Cerebellar nuclear complex (tissue), 1 donor: ENCODE measurements at places on chromosomes 1 and 21.

DNA sequence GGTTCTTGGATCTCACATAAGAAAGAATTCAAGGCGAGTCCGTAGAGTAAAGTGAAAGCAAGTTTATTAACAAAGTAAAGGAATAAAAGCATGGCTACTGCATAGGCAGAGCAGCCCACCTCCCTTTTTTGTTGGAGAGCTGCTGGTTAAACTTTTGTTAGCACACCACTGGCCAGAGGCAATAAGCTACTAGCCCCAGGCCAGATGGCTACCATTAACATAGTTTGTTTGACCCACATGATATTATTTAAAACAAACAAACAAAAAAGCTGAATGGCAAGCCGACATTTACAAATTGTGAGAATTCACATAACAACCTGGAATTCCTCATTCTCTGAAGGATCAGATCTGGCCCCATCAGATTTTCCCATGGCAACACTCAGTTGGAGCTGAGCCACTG lies 19.1 kb upstream of the PAXBP1 start:
- DNase-seq, result no peak

- no peak for DNase-seq
Measured at GRCh38 chr1:76105372-76105771, 30.8 kb downstream of the ST6GALNAC3 start.

GRCh38 chr1:195251900-195252299 lies 1356.3 kb downstream of the KCNT2 start:
- DNase-seq, result no peak

DNA sequence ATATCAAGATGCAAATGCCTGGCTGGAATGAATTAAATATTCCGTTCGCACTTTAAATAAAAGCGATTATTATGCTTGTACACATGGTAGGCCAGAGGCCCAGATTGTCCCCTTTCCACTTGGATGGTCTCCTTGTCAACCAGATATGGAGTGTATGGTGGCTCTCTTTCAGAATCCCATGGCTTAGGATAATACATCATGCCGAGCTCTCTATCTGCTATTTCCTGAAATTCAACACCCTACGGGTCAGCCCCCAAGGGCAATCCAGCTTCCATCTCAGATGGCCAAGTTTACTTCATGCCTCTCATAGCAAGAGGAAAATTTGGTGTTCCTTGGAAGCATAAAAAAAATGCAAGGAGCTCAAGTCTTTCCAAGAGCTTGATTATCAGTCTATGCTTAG lies 25.4 kb upstream of the FMO1 start:
- DNase-seq, result no peak

- DNase-seq, result no peak
Measured at GRCh38 chr1:54377040-54377691, 29.0 kb downstream of the SSBP3 start.

GRCh38 chr21:24093032-24093431 lies 1514.2 kb downstream of the MRPL39 start:
- no peak for DNase-seq

GRCh38 chr1:6234502-6235295 lies 1.1 kb downstream of the ICMT start:
- no peak for DNase-seq

- no peak for DNase-seq
Measured at GRCh38 chr1:153587314-153587713, 21.7 kb upstream of the S100A2 start.

DNA sequence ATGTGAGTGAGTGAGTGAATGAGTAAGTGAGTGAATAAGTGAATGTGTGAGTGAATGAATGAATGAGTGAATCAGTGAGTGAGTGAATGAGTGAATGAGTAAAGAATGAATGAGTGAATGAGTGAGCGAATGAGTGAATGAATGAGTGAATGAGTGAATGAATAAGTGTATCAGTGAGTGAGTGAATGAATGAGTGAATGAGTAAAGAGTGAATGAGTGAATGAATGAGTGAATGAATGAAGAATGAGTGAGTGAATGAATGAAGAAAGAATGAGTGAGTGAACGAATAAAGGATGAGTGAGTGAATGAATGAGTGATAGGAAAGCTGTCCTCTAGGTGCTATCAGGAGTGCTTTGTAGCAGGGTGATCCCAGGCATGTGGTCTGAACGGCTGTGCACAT lies 35.7 kb downstream of the CFAP74 start:
- DNase-seq, result no peak

DNA sequence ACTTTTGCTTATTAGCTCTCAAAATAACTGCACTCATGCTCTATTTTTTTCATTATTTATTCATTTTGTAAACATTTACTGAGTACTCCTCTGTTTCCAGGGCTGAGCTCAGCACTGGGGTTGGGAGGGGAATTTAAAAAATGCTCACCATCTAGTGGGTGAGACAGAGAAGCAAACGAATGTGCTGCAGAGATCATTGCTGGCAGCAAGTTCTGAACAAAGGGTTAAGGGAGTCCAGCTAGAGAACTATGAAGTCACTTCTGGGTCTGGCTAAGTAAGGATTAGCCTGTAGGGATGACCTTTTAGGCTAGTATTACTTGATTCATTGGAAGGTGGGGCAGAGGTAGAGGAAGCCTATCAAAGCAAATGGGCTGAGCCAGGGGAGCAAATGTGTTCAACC lies 99.1 kb upstream of the ZNF644 start:
- DNase-seq, result no peak

DNA sequence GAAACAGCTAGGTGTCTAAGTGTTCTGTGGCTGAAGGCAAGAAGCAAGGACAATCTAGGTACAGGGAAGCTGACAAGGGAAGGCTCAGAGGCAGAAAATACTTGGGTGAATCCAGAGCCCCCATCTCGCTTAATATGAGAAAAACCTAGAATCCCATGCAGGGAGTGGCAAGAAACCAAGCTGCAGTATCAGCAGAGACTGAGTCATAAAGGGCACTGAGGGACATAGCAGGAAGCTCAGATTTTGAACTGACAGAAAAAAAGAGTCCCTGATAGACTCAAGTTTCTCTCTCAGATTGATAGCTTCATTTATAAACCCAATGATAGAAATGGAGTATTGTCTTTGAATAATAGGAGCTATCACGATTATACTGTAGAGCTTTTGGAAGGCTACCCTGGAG lies 77.3 kb upstream of the KCNJ15 start:
- no peak for DNase-seq

GRCh38 chr1:151282883-151283725 lies 1.0 kb downstream of the ZNF687 start:
- DNase-seq, result no peak

GRCh38 chr1:230379928-230380327 lies 46.2 kb downstream of the PGBD5 start:
- DNase-seq, result no peak

GRCh38 chr1:40064797-40065499 lies 24.4 kb downstream of the CAP1 start:
- DNase-seq, result no peak

DNA sequence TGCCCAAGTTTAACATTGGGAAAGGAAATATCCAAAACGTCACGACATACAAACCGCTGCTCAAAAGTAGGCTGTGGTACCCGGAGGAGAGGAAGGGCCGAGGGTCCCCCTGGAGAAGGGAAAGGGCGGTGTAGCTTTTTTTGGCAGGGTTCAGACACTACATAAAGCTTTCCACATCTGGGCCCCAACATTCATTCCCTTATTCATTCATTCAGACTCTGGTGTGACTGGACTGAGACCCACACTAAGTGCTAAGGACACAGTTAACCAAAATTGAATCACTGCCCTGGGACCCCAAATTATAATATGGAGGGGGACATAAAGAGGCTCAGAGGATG lies 10.3 kb upstream of the COL8A2 start:
- no peak for DNase-seq

DNA sequence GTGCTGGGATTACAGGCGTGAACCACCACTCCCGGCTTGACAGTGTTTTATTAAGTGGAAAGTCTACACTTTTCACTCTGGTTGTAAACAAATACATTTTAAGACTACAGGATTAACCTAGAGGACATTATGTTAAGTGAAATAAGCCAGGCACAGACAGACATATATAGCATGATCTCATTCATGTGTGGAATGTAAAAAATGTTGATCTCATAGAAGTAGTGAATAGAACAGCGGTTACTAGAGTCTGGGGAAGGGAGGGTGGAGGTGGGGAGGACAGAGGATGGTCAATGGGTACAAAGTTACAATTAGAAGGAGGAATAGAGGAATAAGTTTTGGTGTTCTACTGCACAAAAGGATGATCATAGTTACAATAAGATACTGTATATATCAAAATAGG lies 16.9 kb downstream of the CTH start:
- no peak for DNase-seq

DNA sequence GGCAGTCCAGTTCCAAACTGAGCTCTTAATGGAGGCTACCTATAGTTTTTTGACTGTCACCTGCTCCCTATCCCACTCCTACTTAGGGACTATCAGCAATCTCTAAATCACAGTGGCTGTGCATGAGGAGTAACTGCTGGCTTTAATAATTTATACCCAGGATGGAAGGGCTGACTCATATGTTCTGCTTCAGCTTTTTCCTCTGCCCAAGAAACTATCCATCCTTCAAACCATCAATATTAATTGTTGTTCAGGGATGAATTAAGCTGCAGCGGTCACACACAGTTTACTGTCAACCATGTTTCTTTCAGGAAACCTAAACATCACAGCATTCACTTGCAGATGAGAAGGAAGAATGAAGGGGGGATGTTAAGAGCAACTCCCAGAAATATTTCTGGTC lies 9.0 kb upstream of the PGBD5 start:
- DNase-seq, result no peak

- DNase-seq, result no peak
Measured at GRCh38 chr1:202145068-202145743, 669 bp upstream of the ARL8A start.

DNA sequence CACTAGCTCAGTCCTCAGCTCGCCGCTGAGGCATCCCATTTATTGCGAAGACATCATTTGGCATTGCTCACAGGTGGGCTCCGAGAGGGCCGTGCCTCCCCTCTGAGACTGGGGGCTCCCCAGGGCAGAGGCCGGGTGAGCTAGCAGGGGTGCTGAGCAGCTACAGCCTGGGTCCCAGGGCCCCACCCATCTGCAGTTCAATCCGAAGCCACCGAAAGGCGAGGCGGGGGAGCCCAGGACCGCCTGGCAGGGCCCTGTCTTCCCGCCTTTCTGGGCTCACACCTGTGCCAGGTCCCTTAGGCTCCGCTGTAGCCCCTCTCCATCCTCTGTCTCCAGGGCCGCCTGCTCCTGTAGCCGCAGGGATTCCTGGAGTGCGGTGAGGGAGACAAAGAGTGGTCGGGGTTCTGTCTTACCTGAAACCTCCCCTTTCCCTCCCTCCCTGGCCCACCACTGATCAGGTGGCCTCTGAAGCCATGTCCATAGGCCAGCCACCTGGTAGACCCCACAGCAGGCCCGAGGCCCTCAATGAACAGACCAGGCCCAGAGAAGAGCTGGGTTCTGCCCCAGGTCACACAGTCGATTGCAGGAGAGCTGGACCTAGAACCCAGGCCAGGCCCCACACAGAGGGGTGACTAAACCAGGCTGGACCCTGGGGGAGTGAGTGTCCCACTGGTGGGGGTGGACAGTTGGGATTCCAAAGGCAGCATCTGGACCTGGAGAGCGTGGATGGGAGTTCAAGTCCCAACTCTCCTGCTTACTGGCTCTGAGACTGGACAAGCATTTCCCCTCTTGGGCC lies 18.1 kb upstream of the NBPF1 start:
- no peak for DNase-seq

DNA sequence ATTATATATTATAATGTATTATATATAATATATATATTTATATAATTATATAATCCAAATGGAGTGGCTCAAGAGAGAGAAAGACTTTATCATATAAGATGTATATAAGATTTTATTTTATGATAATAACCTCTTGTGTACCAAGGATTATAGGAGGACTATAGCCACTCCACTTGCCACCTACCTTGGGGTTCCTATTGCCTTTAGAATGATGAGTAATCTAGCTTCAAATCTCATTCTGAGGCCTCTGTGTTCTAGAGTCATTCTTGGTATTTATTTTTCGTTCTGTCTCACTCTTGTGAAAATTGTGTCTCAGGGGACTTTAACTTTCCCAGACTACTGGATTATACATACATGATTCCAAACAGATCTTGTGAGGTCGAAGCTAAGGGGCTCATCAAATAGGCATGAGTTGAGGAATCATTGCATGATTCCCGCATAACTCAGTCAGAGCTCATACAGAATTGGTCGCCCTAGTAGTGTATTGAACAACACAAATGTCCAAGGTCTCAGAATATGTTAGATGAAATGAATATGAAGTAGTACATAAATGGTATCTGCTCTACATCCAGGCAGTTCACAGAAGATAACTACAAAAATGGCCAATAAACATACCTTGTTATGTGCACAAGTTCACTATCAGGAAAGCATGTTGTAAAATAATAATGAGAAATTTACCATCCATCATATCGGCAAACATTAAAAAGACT lies 159.5 kb upstream of the RNPC3 start:
- DNase-seq, result no peak

DNA sequence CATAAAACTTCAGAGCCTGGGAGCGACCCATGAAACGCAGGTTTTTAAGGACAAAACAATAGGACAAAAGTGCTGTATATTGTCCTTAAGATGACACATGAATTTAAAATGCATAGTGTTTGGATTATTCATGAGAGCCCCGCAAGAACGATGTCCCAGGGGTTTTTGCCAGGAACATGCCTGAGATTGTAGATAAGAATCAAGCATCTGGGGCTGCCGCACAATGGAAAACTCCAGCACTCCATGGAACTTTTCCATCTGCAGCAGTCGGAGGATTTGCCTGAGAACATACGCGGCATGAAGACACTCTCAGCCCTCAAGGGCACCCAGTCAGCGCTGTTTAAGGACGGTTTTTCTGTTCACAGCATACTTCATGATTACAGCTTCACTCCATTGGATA lies 5.3 kb upstream of the ERG start:
- DNase-seq, result no peak

- no peak for DNase-seq
Measured at GRCh38 chr1:6867729-6868659, 82.7 kb downstream of the CAMTA1 start.

DNA sequence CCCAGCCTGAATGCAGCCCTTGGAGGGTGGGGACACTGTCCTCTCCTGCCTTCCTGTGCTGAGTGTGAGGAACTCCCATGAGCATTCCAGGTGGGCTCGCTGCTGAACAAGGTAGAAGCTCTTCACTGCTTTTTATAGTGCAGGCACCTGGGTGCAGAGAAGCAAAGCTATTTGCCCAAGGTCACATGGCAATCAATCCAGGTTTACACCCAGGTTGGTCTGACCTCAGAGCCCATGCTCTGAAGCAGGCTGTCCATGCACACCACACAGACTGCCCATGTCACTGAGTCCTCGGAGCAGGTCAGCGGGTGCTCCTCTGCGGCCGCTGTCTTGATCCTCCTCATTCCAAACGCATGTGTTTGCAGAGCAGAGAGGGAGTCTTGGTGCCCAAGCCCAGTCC lies 323.4 kb upstream of the VAMP3 start:
- no peak for DNase-seq
